Osteoblast (primary cell): ENCODE measurements at places on chromosomes 3 and 15. TPM values are rescaled to one million over a fixed set of nuclear protein-coding genes. Genes with fewer than 3 reads are reported as not detected.

The LMAN1L gene
- under 0.01 TPM in 1 of 2 replicates, not detected in the other for total RNA-seq

- H3K36me3 ChIP-seq, result no peaks in the 10 kb centered on the region
- H3K4me1 ChIP-seq, result no peaks in the 10 kb centered on the region
- no peaks in the 10 kb centered on the region for H3K27me3 ChIP-seq
- no peak overlapping the region for H3K4me3 ChIP-seq
Observed at GRCh38 chr3:145176907-145177306, 984.1 kb downstream of the PLOD2 start.

The PEX5L gene
- total RNA-seq, result 0.59 and 1.4 TPM in 2 replicates

The ARGFX gene
- not detected in 2 replicates for total RNA-seq

The LEKR1 gene
- 0.36 and 1.5 TPM in 2 replicates for total RNA-seq

- peaks cover 31% of the 10 kb centered on the region for H3K27me3 ChIP-seq
- no peaks in the 10 kb centered on the region for H3K4me1 ChIP-seq
- no peak overlapping the region for H3K27ac ChIP-seq
- H3K36me3 ChIP-seq, result no peaks in the 10 kb centered on the region
- peak; percentile 37 for DNase-seq
Observed at GRCh38 chr3:14581334-14582044, 41.3 kb upstream of the GRIP2 start.

The SETD2 gene
- 37.1 and 39.8 TPM in 2 replicates for total RNA-seq

DNA sequence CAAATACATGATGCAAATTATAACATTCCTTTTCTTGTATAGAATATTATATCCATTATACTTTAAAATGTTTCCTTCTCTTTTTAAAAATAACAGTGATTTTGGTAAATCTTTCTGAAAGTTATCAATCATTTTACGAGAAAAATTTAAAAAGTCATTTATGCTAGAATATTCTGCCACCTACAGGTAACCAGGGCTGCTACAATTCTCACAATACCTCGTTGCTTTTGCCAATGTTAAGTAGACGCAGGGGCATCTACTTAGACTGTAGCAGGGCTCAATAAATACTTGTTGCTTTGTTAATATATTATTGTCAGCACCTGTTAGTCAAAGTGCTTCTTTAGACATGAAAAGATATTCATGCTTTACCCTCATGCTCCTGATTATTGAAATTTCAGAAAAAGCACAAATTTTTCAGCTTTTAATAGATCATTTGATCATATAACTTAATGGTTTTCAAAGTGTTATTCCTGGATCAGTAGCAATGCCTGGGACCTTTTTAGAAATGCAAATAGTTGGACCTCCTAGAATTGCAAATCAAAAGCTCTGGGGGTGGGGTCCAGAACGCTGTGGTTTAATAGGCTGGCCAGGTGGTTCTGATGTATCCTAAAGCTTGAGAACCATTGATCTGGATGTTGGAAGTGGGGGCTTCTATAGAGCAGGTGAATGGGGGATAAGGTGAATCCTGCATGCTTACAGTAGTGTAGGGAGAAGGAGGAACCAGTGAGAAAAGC lies 223.6 kb upstream of the PDZRN3 start:
- no peak overlapping the region for H3K27ac ChIP-seq
- H3K27me3 ChIP-seq, result peaks cover 11% of the 10 kb centered on the region
- DNase-seq, result peak; percentile 56
- H3K36me3 ChIP-seq, result no peaks in the 10 kb centered on the region
- H3K4me3 ChIP-seq, result no peak overlapping the region
- H3K4me1 ChIP-seq, result no peaks in the 10 kb centered on the region

GRCh38 chr3:126750756-126751121 lies 46.7 kb downstream of the CHCHD6 start:
- DNase-seq, result peak; percentile 76
- H3K4me3 ChIP-seq, result no peak overlapping the region
- H3K36me3 ChIP-seq, result no peaks in the 10 kb centered on the region
- no peaks in the 10 kb centered on the region for H3K27me3 ChIP-seq
- H3K4me1 ChIP-seq, result peaks cover 22% of the 10 kb centered on the region

GRCh38 chr3:142237891-142238290 lies 12.5 kb upstream of the GK5 start:
- no peaks in the 10 kb centered on the region for H3K4me1 ChIP-seq
- H3K4me3 ChIP-seq, result no peak overlapping the region
- H3K36me3 ChIP-seq, result no peaks in the 10 kb centered on the region
- no peak for DNase-seq
- H3K27me3 ChIP-seq, result peaks cover 10% of the 10 kb centered on the region

- H3K27me3 ChIP-seq, result no peaks in the 10 kb centered on the region
- H3K4me1 ChIP-seq, result peaks cover 31% of the 10 kb centered on the region
- H3K27ac ChIP-seq, result peak overlapping the region; percentile 94
- H3K4me3 ChIP-seq, result no peak overlapping the region
- no peak for DNase-seq
- H3K36me3 ChIP-seq, result no peaks in the 10 kb centered on the region
Observed at GRCh38 chr3:12194669-12195161, 36.0 kb upstream of the TIMP4 start.

- DNase-seq, result peak; percentile 97
- H3K4me1 ChIP-seq, result peaks cover 14% of the 10 kb centered on the region
- no peaks in the 10 kb centered on the region for H3K36me3 ChIP-seq
- H3K4me3 ChIP-seq, result peak overlapping the region; percentile 54
Observed at GRCh38 chr3:52005571-52005986, 9.9 kb upstream of the RPL29 start.

GRCh38 chr3:156576651-156577348 lies 21.9 kb upstream of the SSR3 start:
- no peak overlapping the region for H3K4me3 ChIP-seq
- DNase-seq, result no peak
- no peaks in the 10 kb centered on the region for H3K27me3 ChIP-seq
- peaks cover 5% of the 10 kb centered on the region for H3K4me1 ChIP-seq
- no peak overlapping the region for H3K27ac ChIP-seq

The TRANK1 gene
- 29.8 and 30.8 TPM in 2 replicates for total RNA-seq

- H3K4me1 ChIP-seq, result no peaks in the 10 kb centered on the region
- no peaks in the 10 kb centered on the region for H3K27me3 ChIP-seq
- no peak for DNase-seq
- no peaks in the 10 kb centered on the region for H3K36me3 ChIP-seq
Observed at GRCh38 chr3:173730391-173730790, 332.8 kb downstream of the NLGN1 start.

DNA sequence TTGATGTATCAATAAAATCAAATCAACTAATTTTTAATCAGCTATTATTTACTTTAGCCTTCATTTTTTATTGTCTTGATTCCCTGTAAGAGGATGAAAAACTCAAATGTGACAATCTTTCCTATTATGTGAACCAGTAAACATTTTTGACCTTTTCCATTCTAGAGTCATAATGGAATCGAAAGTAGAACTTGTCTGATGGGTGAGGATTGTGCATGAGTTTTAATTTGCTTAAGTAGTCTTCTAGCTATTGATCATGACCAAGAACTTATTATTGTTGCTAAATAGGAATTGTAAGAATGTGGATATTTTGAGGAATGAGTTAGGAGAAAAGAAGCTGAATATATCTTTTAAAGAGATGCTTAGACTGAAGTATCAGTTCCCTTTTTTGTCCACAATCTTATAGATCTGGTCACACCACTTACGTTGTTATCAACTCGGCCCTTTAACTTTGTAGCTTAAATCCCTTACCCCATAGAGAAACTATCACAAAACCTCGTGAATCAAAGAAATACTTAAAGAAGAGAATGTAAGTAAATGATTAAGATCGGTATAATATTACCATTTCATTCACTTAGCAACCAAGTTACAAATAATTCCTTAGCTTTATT lies 147.3 kb downstream of the TP63 start:
- H3K27ac ChIP-seq, result no peak overlapping the region
- no peaks in the 10 kb centered on the region for H3K27me3 ChIP-seq
- peaks cover 4% of the 10 kb centered on the region for H3K4me1 ChIP-seq
- peak; percentile 10 for DNase-seq
- H3K4me3 ChIP-seq, result no peak overlapping the region
- H3K36me3 ChIP-seq, result no peaks in the 10 kb centered on the region

The LDHAL6B gene
- total RNA-seq, result not detected in 2 replicates

The CELF6 gene
- total RNA-seq, result 0.36 and 0.59 TPM in 2 replicates

The RTP3 gene
- not detected in 2 replicates for total RNA-seq

GRCh38 chr15:72584006-72584405 lies 70.5 kb upstream of the GOLGA6B start:
- H3K27ac ChIP-seq, result no peak overlapping the region
- H3K4me1 ChIP-seq, result peaks cover 6% of the 10 kb centered on the region
- no peak for DNase-seq
- H3K36me3 ChIP-seq, result peaks cover 57% of the 10 kb centered on the region

DNA sequence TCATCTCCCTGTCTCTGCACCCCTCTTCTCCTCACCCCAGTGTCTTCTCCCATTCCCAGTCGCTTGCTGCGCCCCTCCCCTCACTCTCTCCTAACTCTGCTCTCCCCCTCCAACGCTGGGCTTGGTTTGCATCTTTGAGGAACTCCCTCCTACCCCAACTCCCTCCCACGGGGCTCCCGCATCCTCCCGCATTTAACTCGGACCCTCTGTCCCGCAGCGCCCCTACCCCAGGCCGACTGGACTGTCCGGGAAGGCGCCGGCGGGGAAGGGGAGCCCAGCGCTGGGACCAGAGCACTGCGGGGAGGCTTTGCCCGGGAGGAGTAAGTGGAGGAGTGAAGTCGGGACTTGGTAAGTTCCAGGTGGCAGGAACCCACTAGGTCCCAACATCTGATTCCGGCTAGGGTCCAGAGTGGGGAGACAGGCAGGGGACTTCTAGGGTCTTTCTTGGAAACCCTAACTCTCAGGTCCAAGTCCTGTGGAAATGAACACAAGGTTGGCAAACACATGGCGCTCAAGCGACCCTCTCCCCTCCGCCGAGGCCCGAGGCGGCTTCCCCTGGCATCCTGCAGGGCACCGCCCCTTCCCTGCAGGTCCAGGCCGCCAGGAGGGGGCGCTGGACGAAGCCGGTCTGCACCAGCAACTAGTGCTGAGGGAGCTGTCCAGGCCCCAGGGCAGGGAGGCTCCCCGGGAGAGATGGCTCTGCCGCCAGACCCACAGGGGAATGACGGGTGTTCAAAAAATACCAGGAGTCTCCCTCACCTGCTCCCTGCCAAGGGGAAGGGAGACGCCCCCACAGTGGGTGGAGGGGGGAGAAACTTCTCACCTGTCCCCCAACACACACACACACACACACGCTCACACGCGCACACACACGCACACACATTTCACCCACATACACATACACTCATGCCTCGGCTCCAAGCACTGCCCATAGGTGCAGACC lies 53.2 kb downstream of the LHFPL4 start:
- peaks cover 24% of the 10 kb centered on the region for H3K4me1 ChIP-seq
- DNase-seq, result peak; percentile 98
- peaks cover 5% of the 10 kb centered on the region for H3K27me3 ChIP-seq
- H3K36me3 ChIP-seq, result no peaks in the 10 kb centered on the region
- H3K27ac ChIP-seq, result no peak overlapping the region

DNA sequence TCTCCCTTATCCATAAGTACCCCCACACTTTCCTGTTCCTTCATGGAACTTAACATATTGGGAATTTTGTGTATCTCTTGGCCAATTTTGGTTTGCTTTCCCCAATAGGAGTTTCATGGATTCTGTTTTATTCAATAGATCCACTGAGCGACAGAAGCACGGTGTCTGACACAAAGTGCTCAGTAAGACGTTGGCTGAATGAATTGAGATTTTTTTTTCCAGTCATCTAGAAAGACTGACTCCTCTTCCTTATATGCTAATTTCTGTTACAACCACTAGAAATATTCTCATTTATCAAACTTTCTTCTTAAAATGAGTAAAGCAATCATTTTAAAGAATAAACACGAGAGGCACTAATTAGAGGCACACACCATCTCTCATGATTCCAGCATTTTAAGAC lies 48.1 kb downstream of the UBP1 start:
- no peak for DNase-seq
- H3K27me3 ChIP-seq, result no peaks in the 10 kb centered on the region
- H3K4me1 ChIP-seq, result peaks cover 54% of the 10 kb centered on the region
- peak overlapping the region; percentile 68 for H3K27ac ChIP-seq
- no peak overlapping the region for H3K4me3 ChIP-seq

- no peak for DNase-seq
- peak overlapping the region; percentile 53 for H3K27ac ChIP-seq
- no peaks in the 10 kb centered on the region for H3K27me3 ChIP-seq
- no peaks in the 10 kb centered on the region for H3K36me3 ChIP-seq
- peaks cover 27% of the 10 kb centered on the region for H3K4me1 ChIP-seq
Observed at GRCh38 chr3:99578339-99578970, 59.9 kb upstream of the COL8A1 start.

- DNase-seq, result peak; percentile 37
- no peaks in the 10 kb centered on the region for H3K27me3 ChIP-seq
- H3K4me3 ChIP-seq, result no peak overlapping the region
Observed at GRCh38 chr3:119481079-119481478, 12.3 kb downstream of the POGLUT1 start.

GRCh38 chr15:76863123-76863522 lies 42.0 kb downstream of the SCAPER start:
- no peak overlapping the region for H3K27ac ChIP-seq
- no peak overlapping the region for H3K4me3 ChIP-seq
- no peaks in the 10 kb centered on the region for H3K27me3 ChIP-seq

- peaks cover 50% of the 10 kb centered on the region for H3K36me3 ChIP-seq
- peaks cover 36% of the 10 kb centered on the region for H3K4me1 ChIP-seq
- H3K27me3 ChIP-seq, result no peaks in the 10 kb centered on the region
- no peak overlapping the region for H3K4me3 ChIP-seq
- no peak overlapping the region for H3K27ac ChIP-seq
Observed at GRCh38 chr3:8563597-8563996, 62.0 kb downstream of the LMCD1 start.

DNA sequence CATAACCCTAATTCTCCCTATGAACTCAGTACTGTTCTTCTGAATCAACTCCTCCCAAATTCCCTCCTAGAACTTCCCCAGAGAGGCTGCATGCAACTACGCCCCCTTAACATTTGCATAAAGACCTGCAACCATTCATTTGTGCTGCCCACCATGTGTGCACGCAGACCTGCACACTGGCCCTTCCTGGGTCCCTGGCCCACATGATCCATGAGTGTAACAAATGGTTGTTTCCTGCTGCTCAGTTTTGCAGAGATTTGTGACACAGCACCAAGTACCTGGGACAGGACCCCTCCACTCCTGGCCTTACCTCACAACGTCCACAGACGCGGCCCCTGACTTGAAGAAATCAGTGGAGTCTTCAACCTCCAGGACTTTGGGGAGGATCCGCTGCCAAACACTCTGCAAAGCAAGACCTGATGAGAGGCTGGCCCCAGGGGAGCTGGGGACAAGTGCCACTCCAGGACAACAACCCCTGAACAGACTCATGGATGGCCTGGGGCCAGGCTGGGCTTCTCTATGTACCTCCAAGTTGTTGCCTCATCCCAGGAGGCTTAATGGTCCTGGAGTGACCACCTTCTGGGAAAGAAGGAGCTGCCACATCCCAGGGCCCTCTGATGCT lies 33.8 kb downstream of the ALDH1L1 start:
- DNase-seq, result peak; percentile 50
- peaks cover 47% of the 10 kb centered on the region for H3K27me3 ChIP-seq
- no peaks in the 10 kb centered on the region for H3K4me1 ChIP-seq
- no peak overlapping the region for H3K27ac ChIP-seq
- H3K36me3 ChIP-seq, result no peaks in the 10 kb centered on the region
- H3K4me3 ChIP-seq, result no peak overlapping the region

- peaks cover 48% of the 10 kb centered on the region for H3K27me3 ChIP-seq
- H3K4me3 ChIP-seq, result no peak overlapping the region
- no peaks in the 10 kb centered on the region for H3K36me3 ChIP-seq
- no peaks in the 10 kb centered on the region for H3K4me1 ChIP-seq
Observed at GRCh38 chr3:193816656-193817311, 223.8 kb downstream of the OPA1 start.

The SEC61A1 gene
- 350 and 355 TPM in 2 replicates for total RNA-seq
